Umbilical cord (tissue), 2 donors: ENCODE measurements at places on chromosomes 2 and 18. TPM values are rescaled to one million over a fixed set of nuclear protein-coding genes. Genes with fewer than 3 reads are reported as not detected.

GRCh38 chr2:59458800-59459199 lies 1094.7 kb downstream of the BCL11A start:
- no peak for DNase-seq

- DNase-seq = peak; percentile 46
Observed at GRCh38 chr2:241885291-241885945, 15.9 kb downstream of the RTP5 start.

DNA sequence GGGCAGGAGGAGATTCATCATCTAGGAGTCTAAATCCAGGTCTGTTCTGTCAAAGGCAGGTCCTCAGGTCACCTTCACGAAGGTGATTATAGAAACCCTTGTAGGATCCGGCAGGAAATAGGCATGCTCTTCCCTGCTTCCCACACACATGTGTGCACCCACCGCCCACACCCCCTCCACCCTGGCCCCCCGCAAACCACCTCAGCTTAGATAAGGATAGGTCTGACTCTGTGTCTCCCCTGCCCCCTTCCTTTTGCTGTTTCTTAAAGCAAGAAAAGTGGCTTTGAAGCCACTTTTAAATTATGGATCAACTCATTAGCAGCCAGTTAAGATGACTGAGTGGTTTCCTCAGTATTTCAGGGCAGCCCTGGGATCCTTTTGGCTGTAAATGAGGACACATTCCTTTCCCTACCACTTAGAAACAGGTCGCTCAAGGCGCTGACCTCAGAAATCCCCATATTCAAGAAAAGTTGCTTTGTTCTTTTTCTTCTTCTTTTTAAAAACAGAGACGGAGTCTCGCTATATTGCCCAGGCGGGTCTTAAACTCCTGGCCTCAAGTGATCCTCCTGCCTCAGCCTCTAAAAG lies 14.5 kb upstream of the CIB4 start:
- DNase-seq = no peak

- DNase-seq = no peak
Observed at GRCh38 chr2:237524631-237525030, 37.6 kb downstream of the MLPH start.

The OXER1 gene
- total RNA-seq = 3.9 TPM

The COLEC12 gene
- total RNA-seq = 93.7 TPM
